Activated CD4-positive, CD25-positive, alpha-beta regulatory T cell (primary cell): ENCODE measurements at places on chromosomes 2 and 18.

GRCh38 chr2:241156971-241157441 lies 6.7 kb downstream of the PPP1R7 start:
- no peak for DNase-seq

GRCh38 chr2:202152104-202152715 lies 79.2 kb downstream of the KIAA2012 start:
- no peak for DNase-seq

DNA sequence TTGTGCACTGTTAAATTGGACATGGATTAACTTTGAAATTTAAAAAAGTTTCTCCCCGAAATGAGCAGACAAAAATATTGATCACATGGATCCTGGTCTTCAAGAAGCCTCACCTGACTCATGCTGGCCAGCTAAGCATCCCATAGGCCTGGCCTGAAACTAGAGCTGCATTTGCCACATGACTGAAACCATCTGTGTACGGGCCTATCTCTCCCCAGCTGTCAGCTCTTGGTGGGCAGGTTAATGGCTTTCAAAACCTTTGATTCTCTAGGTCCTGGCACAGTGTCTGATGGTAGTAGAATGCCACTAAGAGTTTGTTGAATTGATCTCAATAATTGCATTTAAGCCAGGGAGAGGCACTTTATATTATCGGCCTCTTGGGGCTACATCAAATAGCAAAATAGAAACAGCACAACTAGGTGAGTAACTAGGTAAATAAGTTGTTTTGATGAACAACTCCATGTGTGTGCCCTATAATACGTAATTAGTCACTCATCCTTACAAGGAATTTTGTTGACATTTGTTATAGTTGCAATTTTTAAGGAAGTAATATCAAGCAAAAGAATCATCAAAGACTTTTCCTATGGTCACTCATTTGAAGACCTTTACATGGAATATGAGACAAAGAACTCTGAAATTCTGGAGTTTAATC lies 251.1 kb downstream of the SP3 start:
- DNase-seq, result no peak

DNA sequence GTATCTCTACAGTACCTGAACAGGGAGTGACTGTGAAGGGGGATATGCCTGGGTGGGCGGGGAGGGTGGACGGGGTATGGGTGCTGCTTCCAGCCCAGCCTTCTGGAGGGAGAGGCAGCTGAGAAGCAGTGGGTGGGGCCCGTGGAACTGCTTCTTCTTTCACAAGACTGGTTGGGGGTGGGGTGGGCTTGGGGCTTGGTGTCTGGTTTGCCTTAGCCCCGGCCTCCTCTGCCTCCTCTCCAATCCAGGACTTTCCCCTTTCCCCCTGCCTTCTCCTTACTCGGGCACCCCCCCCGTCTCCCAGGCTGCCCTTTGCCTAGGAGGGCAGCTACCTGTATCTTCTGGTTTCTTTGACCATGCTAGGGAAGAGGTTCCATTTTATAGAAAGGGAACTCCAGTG lies 233.4 kb downstream of the DYSF start:
- no peak for DNase-seq

GRCh38 chr18:7168408-7168807 lies 50.8 kb upstream of the LAMA1 start:
- DNase-seq, result no peak

DNA sequence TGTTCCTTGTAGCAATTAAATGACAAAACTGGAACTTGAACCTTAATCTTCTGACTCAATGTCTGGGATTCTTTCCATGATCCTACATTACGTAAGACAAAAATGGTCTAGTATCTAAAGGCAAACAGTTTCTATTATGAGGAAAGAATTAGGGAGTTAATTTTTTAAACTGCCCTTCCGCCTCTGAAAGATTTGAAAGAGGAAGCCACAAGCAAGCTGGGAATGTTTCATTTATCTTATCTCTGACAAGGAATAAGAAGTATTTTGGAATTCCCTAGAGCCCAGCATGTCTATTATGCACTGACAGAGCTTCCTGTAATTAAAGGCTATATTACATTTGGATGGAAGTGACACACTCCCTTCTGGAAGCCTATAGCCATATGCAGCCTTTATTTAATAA lies 558.8 kb upstream of the CDH2 start:
- DNase-seq, result no peak

DNA sequence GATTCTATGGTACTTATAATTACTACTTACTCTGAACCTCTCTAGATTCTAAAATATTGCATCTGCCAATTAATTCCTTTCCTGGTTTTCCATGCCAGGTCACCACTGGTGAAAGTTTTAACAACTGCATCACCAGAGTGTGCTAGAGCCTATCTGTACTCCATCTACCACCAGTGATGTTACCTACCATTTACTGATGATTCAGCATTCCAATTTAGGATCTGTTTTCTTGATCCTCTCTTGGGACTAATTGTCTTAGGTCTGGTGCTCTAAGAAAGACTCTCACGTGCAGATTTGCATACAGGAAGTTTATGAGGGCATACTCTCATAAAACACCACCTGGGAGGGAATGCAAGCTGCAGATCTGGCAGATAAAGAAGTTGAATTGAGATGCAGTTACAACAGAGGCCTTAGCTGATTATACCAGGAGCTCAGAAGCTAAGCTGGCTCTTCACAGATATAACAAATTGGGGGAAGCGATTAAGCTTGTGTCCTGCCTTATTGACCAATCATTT lies 347.6 kb upstream of the VRK2 start:
- DNase-seq, result no peak

GRCh38 chr2:119319593-119319992 lies 47.0 kb downstream of the C2orf76 start:
- no peak for DNase-seq

DNA sequence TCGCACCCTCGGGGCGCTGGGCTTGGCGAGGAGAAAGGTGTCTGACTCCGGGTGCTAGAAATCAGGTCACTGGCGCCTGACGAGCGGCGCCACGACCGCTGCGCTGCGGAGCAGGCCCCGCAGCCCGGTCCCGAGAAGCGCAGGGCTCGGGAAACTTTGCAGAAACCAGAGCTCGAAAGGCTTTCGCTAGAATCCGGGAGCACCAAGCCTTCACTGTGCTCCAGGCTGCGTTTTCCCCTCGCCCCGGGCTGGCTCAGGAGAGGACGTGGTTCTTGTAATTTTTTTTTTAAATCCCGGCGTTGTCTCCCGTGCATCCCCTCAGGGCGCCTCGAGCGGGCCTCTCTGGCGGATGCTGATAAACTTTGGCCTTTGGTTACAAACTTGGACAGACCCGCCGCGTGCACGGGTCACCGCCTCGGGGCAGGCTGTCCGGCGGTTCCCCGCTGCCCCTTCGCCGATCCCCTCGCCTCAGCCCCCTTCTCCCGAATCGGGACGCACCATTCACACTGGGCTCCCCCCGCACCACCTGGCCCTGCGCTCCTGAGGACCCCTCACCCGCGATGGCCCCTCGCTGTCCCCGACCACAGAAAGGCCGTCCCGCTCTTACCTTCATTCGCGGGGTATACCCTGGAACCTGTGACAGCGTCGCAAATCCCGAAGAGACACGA lies 419 bp downstream of the EPHA4 start:
- no peak for DNase-seq

DNA sequence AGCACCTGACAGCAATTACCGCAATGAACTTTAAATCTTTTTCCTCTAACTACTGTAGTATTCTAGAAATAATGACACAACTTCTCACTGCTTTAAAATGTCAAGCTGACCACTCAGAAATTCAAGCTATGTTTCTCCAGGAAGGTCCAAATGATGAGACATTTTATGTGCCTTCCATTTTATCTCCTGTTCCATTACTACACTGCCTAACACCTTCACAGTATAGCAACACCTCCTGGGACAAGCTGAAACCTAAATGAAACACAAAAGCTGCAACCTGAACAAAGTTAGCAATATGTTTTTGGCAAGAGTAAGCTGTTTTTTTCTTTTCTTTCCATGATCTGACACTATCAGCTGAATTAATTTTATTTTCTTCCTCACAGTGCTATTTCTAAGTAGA lies 81.9 kb downstream of the IKZF2 start:
- DNase-seq, result no peak

- no peak for DNase-seq
These were observed 1.1 kb downstream of the KANSL1L start for GRCh38 chr2:210170196-210170445.

- DNase-seq, result no peak
These were observed 16.6 kb downstream of the EPHA4 start for GRCh38 chr2:221555494-221555846.

DNA sequence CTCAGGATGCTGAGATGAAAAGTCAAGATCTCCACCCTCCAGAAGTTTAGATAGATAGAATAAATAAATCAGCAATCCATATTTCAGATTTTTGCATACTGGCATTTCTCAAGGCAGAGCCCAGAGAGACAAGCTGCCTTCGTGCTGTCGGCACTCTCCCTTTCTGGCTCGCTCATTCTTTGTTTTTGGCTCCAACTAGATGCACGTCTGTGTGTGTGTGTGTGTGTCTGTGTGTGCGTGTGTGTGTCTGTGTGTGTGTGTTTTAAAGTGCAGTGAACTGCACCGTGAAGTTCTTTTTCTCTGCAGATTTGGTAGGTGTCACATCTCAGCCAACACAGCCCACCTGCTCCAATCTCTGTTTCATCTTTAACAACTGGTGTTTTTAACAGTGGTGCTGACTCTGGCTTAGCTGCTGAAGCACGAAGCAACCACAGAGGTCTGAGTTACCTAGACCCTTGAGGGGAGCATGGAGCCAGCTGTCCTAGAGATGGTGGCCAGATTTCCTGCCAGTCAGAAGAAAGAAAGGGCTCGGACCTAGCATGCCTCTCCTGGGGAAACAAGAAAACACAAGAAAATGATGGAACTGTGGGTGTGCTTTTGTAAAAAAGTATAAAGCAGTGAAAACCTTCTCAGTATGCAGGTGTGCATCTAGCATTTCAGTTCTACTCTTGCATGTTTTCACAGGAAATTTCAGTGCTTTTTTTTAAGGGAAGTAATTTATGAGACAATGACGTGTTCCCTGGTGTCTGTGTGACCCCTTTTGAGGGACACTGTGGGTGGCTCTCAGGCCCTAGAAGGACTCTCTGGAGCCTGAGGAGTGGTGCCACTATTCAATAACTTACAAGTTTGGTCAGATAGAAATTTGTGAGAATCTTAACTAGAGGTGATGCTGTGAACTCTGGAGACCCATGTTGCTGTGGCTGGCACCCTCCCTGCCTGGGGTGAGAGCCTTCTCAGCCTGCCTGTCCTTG lies 364.3 kb downstream of the RNF144A start:
- no peak for DNase-seq

- DNase-seq, result peak; percentile 88
These were observed 1.8 kb upstream of the RNPEPL1 start for GRCh38 chr2:240566203-240567136.

DNA sequence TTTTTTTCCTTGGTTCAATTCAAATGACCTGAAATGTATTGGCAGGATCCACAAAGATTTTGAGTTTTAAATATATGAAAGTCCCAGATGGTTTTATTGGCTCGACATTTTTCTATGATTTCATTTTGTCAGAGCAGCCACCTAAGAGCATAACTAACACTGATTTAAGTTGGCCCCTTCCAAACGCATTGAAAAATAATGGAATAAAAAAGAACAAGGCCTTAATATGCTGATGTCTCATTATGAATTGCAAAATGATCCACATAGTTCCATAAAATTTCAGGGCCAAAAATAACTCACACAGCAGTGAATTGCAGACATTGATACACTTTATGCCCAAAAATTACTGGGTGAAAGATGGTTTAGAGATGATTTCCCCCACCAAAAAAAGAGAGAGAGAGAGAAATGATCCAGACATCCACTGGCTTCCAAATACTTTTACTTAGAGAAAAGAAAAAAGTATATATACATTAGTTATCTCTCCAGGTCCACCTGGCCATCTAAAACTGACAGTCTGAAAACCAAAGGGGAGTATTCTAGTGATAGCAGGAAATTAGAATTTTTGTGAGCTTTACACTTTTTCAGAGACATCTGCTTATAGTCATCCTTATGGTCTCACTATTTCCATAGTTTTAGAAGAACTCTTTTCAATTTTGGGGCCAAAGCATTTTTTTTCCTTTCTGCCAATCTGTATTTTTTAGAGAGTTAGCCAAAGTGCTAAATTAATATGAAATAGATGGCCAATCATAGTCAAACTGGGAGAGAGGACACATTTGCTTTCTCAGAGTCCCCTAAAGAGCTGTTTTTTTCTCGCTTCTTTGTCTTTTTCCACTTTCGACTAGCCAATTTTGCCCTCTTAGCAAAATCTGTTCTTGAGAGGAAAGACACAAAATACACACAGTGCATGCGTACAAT lies 213.5 kb upstream of the RND3 start:
- no peak for DNase-seq

- no peak for DNase-seq
These were observed 89.9 kb upstream of the TMEM247 start for GRCh38 chr2:46389417-46389916.

GRCh38 chr18:74476140-74476539 lies 19.0 kb upstream of the DIPK1C start:
- no peak for DNase-seq

DNA sequence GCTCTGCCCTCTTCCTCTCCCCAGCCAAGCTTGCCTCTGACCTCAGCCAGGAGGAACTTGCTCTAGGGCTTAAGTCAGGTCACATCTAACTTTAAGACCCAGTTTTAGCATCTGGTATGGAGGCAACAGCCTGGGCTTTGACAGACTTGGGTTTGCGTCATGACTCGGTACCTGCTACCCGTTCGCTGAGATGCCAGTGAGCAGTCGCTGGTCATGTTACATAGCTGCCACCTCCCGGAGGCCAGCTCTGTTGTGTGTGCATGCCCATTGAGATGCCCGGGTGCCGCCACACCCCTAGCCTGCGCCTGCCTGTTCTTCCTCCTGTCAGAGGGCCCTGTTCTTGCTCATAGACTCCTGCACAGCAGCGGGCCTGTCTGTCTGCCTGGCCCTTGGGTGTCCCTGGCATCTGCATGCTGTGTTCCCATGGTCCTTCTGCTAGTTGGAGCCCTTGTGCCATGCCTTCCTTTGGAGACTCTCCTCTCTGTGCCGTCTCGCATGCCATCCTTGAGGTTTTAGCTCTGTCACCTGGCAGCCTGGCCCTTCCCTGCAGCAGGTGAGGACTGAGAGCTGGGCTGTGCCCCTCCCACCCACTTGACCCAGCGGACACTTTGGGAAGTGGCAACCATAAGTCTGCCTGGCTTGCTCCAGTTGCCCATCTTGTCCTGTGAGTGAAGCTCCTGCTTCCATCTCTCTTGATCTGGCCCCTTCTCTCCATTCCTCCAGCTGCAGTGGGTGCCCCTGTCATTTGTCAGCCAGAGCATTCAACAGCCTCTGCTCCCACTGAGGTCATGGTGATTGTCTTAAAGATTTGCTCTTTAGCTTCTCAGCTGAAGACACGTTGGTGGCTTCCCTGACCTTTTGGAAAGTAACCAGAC lies 24.9 kb downstream of the ASAP2 start:
- no peak for DNase-seq

- DNase-seq, result no peak
These were observed 262.1 kb downstream of the PTGR3 start for GRCh38 chr18:74946646-74947375.

- DNase-seq, result no peak
These were observed 65.2 kb downstream of the CCDC195 start for GRCh38 chr2:224650815-224651439.

DNA sequence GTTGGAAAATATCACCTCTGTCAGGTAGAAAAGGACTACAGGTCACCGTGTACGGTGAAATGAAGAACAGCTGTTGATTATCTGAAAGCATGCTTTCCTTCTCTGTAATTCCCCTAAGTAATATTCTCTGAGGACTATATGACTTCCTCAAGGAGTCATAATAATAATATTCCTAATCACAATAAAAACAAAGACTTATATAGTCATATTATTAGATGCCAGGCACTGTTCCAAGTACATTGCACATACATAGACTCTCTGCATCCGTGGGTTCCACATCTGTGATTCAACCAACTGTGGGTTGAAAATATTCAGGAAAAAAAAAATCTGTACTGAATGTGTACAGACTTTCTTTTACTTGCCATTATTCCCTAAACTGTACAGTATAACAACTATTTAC lies 512.4 kb upstream of the ID2 start:
- DNase-seq, result no peak
